ENCODE measurements at places on chromosomes 3 and 15.

DNA sequence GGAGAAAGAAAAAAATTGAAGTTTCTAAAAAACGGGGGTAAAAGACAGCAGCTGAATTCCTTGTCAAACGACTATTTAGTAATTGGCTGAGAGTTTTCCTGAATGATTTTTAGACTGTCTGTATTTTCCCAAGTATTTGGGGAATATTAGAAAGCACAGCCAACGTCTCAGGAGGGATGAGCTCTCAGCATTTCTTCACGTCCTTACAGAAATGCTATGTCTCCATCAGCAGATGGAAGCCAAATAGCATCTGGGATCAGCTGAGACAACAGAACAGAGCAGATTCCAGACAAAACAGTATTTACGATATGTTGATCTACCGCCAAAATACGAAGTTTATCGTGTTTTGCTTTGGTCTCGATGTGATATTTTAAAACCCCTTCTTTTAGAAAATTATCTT lies 5.3 kb upstream of the TMC3 start:
- no peak for DNase-seq

DNA sequence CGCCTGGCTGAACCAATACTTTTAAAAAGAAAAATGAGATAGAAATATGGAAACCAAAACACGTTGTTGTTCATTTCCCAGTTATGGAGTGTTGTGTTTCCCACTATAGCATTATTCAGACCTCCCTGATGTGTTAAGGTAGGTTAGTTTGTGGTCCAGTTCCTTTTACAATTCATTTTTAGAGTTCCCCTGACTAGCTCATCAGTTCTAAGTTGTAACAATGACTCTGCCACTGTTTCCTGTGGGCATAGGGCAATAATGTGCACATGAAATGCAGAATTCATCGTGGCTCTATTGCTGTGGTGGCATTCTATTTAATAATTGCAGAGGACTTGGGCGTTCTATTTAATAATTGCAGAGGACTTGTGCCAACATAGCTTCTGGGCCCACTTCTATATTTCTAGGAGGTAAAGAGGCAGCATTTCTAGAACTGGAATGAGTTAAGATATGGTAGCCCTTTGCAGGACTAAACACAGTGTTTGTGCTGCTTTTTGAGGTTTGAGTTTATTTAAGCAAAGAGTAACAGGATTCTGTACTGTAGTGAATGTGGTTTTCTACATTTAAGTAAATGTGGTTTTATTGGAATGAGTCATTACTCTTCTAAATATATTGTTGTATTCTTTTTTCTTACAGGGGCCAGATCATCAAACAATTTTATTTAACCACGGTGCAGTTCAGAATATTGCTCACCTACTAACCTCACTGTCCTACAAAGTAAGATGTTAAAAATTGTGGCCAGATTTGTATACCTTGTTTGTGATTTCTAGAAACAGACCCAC lies 47.5 kb downstream of the ARMC8 start:
- no peak for DNase-seq

- no peak for DNase-seq
Measured at GRCh38 chr3:177528306-177529070, 331.2 kb upstream of the TBL1XR1 start.

DNA sequence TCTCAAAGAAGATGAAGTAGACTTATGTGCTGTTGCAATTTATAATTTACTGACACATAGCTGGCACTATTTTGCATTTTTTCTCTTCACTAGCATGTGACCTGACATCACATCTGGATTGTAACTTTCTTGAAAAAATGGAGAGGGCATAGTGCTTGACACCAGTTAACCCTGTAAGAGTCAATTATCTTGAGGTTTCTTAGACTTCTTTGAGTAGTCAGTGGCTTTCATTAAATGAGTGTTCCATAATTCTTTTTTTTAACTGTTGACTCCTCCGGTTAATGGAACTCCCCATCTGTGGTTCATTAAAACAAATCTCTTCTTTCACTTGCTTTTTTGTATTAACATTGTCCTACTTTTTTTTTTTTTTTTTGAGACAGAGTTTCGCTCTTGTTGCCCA lies 16.9 kb upstream of the PRKCI start:
- no peak for DNase-seq

DNA sequence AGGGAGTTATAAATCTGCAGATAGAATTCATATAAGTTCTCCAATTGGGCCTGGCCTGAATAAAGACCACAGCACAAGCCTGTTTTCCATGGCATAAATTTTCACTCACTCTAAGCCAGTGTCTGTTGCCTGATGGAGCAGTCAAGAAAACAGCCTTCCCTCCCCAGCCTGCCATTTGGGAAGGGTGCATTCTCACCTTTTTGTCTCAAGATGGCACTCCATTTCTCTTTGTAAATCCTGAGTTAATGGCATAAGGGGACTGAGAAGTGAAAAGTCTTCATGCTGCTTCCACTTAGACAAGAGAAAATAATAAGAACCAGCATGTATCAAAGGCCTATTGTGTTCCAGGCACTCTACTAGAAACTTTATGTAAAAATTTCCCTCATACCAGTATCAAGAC lies 115.6 kb upstream of the MANF start:
- no peak for DNase-seq

- no peak for DNase-seq
Measured at GRCh38 chr3:134367869-134368750, 6.1 kb downstream of the AMOTL2 start.

DNA sequence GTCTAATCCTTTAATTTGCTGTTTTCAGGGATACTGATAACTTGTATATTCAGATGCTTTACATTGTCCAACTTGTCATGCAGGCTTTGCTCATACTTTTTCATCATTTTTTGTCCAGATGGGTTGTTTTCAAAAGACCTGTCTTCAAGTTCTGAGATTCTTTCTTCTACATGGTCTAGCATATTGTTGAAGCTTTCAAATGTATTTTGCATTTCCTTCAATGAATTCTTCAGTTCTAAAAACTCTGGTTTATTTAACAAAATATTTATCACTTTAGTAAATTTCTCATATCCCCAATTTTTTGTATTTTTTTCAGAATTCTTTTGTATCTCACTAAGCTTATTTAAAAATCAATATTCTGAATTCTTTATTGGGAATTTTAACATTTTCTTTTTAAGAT lies 388.3 kb upstream of the IL12A start:
- DNase-seq = no peak

- no peak for DNase-seq
Measured at GRCh38 chr3:133455281-133455680, 55.4 kb downstream of the BFSP2 start.

DNA sequence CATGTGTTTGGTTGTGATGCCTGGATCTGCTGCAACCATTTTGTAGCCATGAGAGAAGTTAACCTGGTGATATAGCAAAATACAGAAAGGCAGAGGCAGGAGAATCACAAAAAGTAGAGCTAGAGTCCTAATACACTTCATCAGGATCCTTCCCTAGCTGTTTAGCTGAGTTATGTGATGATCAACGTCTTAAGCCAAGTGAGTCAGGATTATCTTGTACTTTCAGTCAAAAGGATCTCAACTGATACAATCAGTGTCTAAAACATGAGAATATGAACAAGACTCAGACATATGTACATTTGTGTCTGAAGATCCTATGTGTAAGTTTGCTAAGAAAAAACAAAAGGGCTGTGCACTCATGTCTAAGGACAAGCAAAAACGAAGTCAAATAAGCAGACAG lies 236.9 kb downstream of the NTRK3 start:
- DNase-seq = no peak

- no peak for DNase-seq
Measured at GRCh38 chr3:168060317-168060716, 35.4 kb downstream of the GOLIM4 start.

GRCh38 chr3:6264036-6264435 lies 596.9 kb upstream of the GRM7 start:
- DNase-seq = no peak

DNA sequence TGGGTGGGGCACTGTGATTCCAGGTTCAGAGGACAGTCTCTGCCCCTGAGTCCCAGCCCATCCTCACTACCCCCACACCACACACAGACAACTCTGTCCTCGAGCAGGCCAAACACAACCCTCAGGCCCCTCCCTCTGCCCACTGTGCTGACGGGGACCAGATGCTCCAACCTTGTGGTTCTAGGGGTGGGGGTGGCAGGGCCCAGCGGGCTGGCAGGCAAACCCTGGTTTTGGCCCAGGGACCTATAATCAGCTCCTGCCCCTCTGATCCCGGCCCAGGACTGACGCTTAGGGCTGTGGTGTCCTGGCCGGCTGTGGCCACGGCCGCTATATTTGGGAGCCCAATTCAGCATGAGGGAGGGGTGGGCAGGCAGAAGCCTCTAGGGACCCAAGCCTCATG lies 5.0 kb upstream of the MYL3 start:
- DNase-seq = no peak

GRCh38 chr3:72047221-72047871 lies 262.4 kb upstream of the PROK2 start:
- DNase-seq = no peak

- DNase-seq = peak; percentile 58
Measured at GRCh38 chr3:45055411-45056143, 29.5 kb downstream of the CLEC3B start.

- DNase-seq = no peak
Measured at GRCh38 chr3:191455257-191455952, 5.6 kb upstream of the PYDC2 start.

DNA sequence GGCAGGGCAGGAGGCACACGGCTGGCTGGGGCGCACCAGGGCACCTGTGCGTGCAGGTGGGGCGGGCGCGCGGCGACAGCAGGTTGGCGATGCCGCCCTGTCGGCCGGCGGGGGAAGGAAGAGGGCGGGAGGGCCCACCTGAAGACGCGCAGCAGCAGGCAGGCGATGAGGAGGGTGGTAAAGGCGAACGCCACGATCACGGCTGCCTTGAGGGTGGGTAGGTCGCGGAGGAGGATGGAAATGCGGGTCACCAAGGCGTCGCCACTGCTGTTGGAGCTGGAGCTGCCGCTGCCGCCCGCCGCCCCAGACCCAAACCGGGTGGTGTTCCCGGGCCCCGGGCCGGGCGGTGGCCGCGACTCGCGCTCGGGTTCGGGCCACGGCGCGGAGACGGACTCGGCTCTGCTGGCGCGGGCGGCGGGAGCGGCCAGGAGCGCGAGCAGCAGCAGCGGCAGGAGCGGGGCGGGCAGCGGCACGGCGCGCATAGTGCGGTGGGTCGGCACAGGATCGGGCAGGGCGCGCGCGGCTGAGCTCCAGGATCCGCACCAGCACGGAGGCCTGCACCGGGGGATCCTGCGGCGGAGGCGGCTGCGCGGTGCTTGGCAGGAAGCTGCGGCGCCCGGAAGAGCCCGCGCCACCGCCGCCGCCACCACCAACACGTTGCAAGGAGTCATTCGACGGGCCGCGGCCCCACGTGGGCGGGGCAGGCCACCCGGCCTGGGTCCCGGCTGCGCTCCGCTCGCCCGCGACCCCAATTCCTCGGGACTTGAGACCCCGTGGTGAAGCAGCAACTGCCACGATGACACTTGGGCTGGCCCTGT lies at the start of gene FAM174B:
Gene FAM174B, minus strand, starts transcription at position 598 of the 818 bp plus-strand sequence.
- no peak for DNase-seq

DNA sequence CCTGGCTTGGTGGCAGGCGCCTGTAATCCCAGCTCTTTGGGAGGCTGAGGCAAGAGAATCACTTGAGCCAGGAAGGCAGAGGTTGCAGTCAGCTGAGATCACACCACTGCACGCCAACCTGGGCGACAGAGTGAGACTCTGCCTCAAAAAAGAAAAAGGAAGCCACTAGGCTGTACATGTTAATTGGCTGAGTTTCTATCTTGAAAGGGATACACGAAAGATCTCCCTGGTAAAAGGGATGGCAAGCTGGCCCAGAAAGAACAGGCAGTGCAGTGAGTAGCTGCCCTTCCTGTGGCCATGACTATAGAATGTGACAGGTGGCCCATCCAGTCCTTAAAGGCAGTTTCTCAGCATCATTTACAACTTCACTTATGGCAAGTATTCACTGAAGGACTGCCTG lies 12.3 kb downstream of the LRIG1 start:
- DNase-seq = no peak

- peak; percentile 28 for DNase-seq
Measured at GRCh38 chr15:75989045-75989444, 23.2 kb downstream of the NRG4 start.

GRCh38 chr3:49937090-49937489 lies 2.9 kb upstream of the RBM6 start:
- no peak for DNase-seq

GRCh38 chr3:111846717-111847116 lies 12.3 kb upstream of the PHLDB2 start:
- peak; percentile 61 for DNase-seq

- DNase-seq = no peak
Measured at GRCh38 chr3:130854208-130854864, 39.5 kb upstream of the ATP2C1 start.

GRCh38 chr15:76495487-76495886 lies 158.9 kb downstream of the ISL2 start:
- DNase-seq = no peak

DNA sequence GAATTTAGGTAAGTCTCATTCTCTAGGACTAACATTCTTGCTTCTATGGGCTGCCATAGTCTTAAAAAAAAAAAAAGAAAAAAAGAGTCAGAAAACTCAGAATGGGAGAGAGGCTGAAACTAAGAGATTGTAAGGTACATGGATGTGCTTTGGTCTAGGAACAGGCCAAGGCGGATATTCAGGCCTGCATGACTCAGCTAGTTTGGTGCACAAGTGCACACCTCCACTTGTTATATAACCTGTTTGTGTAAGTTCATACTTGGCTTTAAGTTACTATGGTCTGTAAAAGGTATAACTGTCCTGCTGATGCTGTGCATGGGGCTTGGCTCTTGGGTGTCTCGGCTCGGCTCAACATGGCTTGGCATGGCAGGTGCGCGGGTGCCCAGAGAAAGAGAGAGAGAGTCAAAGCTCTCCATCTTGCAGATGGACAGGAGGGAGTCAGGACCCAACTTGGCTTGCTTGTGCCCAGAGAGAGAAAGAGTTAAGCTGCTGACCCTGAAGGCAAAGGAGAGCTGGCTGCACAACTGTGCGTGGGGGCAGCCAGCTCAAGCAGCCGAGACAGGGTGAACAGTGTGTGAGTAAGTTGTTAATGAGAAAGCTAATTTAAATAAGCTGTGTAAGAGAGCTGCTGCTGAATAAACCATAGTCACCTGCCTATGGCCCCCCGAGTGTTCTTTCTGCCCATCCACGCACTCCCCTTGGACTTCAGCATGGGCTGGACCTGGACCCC lies 31.4 kb upstream of the CHRNB4 start:
- no peak for DNase-seq

DNA sequence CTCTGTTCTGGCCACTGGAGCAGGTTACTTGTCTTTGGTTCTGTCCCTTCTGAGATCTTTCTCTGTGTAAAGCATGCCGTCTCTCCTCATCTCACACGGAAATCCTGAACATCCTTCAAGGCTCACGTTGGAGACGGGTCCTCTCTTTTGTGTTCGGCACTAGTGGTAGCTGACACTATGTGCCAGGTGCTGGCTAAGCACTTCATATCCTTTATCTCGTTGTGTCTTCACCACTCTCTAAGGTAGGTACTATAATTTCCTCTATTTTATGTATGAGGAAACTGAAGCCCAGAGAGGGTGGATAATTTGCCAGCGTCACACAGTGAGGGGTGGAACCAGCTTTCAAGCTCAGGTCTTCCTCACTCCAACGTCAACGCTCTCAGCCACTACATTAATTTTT lies 1.2 kb downstream of the IFT122 start:
- DNase-seq = no peak

GRCh38 chr3:43260412-43260811 lies 25.9 kb upstream of the SNRK start:
- no peak for DNase-seq

- no peak for DNase-seq
Measured at GRCh38 chr3:120332646-120333045, 16.5 kb downstream of the LRRC58 start.

GRCh38 chr15:82595203-82595602 lies 52.0 kb downstream of the CPEB1 start:
- DNase-seq = no peak

Data from fibroblast of skin of left quadriceps (primary cell).